ENCODE measurements at places on chromosomes 6 and 20.

DNA sequence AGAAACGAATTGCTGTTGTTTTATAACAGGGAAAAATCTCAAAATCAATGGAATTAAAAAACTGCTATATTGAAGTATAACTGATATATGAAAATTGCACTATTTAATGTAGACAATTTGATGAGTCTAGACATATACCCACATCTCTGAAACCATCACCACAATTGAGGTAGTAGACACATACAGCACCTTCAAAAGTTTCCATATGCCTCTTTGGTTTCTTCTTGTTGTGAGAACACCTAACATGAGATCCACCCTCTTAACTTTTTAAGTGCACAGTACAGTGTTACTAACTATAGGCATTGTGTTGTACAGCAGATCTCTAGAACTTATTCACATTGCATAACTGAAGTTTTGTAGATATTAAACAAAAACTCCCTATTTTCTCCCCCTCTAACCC, 14.0 kb upstream of the SLC17A5 start:
- DNase-seq: no peak

DNA sequence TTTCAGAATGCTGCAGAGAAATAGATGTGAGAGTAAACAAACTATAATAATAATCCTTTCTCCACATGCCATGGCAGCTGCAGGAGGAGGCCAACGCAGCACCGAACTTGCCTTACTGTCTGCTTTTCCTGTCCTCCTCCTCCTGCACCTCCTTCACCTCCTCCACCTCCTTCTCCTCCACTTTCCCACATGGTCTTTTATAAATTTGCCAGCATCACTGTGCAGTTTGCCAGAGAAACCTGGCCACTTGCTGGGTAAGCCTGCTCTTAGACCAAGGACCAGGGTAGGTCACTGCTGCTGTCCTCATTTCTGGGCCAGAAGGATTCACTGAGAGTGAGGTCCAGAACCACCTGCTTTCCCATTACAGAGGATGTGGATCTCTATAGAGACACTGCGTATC, 8.7 kb downstream of the SGK1 start:
- DNase-seq: no peak

DNA sequence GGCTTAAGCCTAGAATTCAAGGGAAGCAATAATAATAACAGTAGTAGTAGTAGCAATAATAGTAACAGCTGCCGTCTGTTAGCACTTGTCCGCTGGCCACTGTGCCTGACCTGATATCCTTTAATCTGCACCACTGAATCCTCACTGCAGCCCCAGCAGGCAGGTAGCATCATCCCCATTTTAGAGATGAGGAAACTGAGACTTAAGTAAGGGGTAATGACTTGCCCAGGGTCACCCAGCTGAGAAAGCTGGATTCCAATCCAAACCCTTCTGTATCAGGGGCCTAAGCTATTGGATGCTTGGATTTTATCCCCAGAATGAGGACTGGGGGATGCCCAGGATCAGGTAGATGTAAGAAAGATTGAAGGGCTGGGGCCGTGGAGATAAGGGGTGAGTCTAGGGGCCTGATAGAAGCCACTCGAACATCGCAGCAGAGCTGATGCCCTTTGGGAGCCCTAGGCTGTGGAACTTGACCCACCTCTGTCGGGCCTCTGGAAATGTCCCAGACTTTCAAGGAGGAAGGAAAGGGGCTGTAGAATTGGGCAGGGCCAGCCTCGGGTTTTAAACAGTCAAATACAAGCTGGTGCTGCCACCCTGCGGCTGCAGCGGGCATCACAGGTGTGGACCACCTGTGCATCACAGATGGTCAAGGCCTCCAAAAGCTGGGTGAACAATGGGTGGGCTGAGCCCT, 102.1 kb upstream of the MYL9 start:
- no peak for DNase-seq

- DNase-seq: no peak
These were observed 32.8 kb upstream of the SCGN start for GRCh38 chr6:25619217-25619616.

Measured in AG04450 (cell line).